Activated naive CD4-positive, alpha-beta T cell (primary cell): ENCODE measurements at places on chromosomes 1 and 21.

GRCh38 chr1:233172201-233172600 is 123.3 kb downstream of the PCNX2 start:
- no peak for DNase-seq

DNA sequence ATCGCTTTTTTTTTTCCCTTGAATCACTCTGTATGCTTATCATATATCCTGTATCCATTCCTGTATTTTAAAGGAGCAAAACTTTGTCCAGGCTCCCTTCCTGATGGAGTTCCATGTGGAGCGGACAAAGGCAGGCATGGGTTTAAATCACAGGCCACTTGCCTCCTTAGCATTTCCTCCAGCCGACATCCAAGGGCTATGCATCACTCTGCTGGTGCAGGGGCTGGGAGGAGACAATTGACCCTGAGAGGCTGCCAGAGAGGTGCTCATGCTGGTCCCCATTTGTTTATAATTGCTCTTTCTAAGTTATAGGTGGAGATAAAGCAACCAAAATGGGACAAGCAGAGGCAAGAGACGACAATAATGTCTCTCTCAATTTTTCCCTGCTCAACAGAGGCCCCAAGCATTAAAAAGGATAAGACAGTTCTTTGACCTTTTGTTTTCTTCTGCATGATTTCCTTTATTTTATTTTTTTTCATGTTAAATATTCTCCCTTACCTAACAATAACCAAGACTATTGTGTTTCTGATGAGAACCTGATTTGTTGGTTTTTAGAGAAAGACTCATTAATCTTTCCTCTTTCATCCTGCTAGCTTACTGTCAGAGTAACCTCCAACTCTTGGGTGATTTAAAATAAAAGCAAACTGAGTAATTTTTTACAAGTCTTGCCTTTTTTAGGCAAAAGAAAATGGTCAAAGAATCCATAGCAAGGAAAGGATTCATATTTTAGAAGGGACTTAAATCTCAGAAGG is 353.7 kb downstream of the ADGRL2 start:
- no peak for DNase-seq

- no peak for DNase-seq
These were observed 79.5 kb downstream of the DISC1 start for GRCh38 chr1:231705806-231706760.

DNA sequence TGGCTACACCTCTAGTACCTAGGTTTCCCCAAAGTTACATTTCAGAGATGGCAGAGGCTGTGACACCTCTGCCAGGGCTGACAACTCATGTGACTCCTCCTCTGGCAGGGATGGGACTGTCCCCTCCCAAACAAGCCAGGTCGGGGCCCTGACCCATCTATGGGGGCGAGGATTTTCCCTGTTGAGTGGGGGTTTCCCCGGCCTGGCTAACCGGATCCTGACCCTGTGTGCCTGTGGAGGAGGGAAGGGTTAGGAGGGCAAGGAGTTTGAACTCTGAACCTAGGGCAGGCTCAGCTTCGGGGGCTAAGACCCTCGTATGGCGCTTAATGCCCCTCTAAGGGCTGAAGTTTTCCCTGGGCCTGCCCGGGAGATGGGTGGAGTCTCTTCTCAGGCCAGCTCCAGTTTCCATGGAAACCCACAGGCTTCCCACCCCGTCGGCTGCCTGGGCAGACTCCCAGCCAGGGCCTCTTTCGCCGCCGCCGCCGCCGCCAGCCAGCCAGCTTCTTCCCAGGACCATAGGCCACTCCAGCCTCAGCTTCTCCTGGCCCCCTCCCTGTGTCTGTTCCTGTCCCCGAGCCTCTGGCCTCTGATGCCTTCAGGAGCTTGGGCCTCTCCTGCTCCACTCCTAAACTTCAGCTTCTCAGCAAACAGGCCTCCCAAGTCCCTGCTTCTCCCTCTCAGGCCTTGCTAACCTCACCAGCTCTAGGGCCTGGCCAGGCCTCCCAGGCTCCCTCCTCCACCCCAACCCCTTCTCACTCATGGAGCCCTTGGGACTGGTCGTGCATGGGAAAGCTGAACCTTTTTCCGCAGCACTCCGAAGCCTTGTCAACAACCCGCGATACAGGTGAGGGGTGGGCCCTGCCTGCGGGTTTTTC is at the start of gene BTBD19:
BTBD19 (plus strand) TSS at position 461 of the 875 bp plus-strand sequence; CDS start at position 759, 298 bp downstream.
- DNase-seq = peak; percentile 53
